ENCODE measurements at places on chromosomes 4 and X.

DNA sequence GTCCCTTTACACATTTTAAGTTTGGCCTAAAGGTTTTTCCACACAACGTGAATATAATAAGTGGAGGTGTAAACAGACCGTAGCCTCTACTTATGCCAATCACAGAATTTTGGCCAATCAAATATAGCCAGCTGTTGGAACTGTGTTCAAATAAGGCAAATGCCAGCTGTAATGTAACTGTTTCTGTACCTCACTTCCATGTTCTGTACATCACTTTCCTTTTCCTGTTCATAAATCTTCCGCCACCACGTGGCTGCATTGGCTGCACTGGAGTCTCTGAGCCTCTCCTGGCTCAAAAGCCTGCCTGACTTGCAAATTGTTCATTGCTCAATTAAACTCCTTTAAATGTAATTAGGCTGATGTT is 105.1 kb upstream of the SMIM31 start:
- no peak for DNase-seq

- DNase-seq = no peak
These were observed 8.8 kb downstream of the PPM1K start for GRCh38 chr4:88275516-88275915.

DNA sequence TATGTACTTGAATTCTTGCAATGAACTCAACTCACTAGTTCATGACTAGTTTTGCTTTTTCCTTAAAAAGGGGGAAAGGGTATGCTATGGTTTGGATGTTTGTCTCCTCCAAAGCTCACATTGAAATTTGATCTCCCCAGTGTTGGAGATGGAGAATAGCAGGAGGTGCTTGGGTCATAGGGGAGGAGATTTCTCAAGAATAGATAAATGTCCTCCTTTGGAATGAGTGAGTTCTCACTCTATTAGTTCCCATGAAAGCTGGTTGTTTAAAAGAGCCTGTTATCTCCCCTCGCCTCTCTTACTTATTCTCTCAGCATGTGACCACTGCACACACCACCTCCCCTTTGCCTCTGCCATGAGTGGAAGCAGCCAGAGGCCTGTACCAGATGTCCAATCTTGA is 109.4 kb upstream of the INTU start:
- no peak for DNase-seq

- DNase-seq = no peak
These were observed 137.8 kb upstream of the TBC1D9 start for GRCh38 chr4:140893939-140894338.

All from stimulated activated CD4-positive, alpha-beta T cell treated with anti-CD3 and anti-CD28 coated beads, Interleukin-15, amount 100 ng/mL, for 48 hours (primary cell).